ENCODE measurements at places on chromosomes 1 and 21.
A peak's percentile ranks its signal among the peaks of the same experiment; 100 is the strongest.

DNA sequence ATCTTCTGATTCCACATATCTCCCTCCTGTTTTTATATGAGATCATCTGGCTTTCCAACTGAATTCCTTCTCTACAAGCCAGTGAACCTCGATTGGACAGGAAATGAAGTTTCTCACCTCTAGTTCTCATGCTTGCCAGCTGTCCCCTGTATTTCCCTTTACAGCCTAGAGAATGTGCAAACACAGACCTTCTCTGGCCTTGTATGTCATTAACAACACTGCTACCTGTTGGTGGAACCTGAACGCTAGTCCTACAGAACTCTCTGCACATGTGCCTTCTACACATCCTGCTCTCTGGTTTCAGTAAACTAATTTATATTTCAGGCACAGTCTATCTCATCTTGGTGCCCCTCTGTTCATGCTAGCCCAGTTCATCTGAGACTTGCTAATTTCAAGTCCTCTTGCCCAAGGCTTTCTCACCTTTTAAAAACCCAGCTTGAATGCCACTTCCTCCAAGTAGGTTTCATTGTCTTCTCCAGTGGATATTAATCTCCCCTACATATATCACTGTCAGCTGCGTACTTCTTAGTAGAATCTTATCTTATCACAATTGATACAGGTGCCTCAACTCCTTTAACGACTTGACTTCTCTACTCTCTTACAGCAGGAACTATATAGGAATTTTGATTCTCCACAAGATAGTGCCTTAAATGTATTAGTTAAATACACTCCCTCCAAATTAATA, 549.9 kb downstream of the PLPP3 start:
- DNase-seq, result no peak

GRCh38 chr1:101147381-101147780, 89.4 kb upstream of the S1PR1 start:
- no peak for DNase-seq

DNA sequence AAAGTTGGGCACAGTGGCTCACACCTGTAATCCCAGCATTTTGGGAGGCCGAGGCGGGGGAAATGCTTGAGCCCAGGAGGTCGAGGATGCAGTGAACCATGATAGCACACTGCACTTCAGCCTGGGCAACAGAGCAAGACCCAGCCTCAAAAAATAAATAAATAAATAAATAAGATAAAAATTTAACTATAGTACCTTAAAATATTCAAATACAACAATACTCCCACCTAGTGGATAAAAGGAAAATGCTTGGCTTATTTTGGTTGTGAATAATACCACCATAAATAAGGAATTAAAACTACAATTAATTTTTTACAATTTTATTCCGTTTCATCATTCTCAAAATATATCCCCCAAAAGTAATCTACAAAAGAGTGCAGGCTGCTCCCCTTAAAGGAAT, 8.1 kb downstream of the PSMG1 start:
- no peak for DNase-seq

GRCh38 chr1:28845786-28846543, 34.0 kb downstream of the OPRD1 start:
- no peak for DNase-seq

DNA sequence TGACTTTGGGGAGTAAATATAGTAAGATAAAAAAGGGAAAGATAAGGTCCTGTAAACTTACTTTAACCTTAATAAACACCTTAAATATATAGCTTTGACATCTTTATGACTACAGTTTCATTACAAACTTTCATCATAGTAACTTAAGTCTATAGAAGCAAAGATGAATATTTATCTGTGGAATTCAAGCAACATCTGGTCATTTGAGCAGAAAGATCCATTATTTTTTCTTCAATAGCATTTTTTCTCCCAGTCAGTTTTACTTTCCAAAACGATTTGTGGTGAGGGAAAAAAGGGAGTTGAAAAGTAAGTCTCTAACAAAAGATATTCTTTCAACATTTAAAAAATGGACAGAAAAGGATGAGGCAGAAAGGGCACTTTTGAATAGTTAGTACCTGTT, 69.0 kb downstream of the HMCN1 start:
- DNase-seq, result no peak

GRCh38 chr1:160672789-160673695, 26.2 kb upstream of the SLAMF1 start:
- DNase-seq, result no peak

GRCh38 chr1:228150461-228151179, 890 bp downstream of the GJC2 start:
- DNase-seq, result no peak

DNA sequence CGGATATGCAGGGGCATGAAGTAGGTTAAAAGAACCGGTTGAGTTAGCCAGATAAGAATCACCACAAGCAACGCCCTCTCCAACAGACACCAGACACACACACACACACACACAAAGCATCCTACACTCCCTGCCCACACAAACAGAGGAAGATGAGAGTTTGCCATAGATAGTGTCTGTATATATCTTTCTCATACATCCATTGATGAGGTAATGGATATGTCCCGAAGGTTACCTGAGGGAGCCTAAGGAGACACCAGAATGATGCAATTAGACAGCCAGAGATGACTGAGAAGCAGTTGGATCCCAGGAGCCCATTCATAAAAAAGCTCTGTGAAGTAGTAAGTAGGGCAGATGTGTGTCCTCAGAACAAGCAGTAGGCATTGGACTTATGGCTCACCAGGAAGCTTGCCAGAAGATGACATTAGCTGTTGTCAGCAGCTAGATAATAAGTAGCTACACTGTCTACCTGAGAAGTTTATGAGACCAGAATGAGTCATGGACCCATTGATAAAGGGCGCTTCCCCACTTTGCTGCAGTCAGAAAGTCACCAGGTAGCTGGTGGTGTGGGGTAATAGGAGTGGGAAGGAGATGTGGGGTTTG, 247.0 kb downstream of the KCNT2 start:
- DNase-seq, result no peak

DNA sequence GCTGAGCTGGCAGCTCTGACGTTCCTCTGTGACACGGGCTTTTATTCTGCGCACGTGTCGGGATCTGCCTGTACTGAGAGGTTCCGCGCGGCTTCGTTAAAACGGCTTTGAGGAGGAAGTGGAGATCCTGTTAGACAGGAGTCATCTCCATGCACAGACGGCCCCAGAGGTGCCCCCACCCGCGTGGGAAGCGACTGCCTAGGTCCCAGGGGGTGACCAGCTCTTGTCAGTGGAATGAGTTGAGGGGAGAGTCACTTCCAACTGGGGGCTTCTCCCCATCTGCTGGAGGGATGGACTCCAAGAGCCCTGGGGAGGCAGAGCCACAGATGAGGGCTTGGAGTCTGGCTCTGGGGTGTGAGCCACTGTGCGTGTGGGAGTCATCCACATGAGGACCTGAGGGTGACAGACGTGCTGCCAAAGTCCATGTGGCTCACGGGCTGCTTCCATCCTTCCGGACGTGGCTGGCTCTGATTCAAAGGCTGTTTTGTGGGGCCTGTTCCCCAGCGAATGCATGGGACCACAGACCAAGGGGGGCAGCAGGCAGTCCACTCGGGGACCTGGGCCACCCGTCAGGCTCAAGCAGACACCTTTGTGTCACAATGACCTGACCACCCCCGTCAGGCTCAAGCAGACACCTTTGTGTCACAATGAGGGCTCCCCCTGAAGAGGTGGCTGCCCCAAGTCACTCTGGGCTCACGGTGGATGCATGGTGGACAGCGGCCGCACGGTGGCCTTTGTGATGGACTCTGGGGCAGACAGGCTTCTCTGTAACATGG, 26.8 kb downstream of the PTTG1IP start:
- no peak for DNase-seq

DNA sequence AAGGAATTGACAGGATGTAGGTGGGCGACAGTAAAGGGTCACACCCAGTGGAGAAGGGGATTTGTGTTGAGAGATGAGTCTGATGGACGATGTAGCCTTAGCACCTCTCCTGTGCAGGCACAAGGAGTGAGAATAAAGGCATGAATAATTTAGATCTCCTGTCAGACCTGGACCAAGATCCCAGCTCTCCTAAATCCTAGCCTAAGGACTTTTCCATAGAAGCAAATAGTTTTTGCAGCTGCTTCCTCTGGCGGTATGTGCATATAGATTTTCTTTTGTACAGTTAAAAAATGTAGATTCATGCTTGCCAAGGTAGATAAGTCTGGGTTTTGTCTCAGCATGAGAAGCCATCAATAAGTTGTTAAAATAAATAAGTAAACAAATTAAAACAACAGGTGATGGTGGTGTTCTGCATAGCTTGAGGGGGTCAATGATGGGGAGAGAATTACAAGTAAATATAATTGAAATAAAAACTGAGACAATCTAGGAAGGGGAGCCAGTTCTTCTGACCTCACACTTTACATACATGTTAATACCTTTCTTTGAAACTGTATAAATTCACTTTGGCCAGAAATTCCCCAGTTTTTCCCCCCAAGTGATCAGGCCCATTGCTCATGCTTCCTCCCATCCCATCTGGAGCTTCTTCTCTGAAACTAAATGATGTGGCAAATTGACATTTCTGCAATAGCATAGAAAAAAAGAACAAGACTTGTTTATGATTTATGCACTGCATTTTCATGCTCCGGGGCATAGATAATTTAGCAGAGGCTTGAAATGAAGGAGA, 12.4 kb upstream of the ZP4 start:
- DNase-seq, result no peak

GRCh38 chr1:175597205-175597604, 146.2 kb downstream of the TNR start:
- DNase-seq, result no peak

DNA sequence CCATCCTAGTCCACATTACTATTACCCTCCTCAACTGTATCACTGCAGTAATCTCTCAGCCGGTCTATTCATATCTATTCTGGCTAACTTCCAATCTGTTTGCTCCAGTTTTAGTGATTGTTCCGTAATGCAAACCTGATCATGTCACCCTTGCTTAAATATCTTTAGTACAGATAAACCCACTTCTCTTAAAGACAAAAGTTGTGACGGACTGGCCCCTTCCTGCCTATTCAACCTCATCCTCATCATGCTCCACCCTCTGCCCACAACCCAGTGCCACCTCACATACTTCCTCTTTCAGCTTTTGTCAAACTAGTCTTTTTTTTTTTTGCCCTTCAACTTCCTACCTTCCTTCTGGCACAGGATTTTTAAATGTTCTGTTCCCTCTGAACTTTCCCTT, 2.8 kb upstream of the C1orf162 start:
- peak; percentile 33 for DNase-seq

DNA sequence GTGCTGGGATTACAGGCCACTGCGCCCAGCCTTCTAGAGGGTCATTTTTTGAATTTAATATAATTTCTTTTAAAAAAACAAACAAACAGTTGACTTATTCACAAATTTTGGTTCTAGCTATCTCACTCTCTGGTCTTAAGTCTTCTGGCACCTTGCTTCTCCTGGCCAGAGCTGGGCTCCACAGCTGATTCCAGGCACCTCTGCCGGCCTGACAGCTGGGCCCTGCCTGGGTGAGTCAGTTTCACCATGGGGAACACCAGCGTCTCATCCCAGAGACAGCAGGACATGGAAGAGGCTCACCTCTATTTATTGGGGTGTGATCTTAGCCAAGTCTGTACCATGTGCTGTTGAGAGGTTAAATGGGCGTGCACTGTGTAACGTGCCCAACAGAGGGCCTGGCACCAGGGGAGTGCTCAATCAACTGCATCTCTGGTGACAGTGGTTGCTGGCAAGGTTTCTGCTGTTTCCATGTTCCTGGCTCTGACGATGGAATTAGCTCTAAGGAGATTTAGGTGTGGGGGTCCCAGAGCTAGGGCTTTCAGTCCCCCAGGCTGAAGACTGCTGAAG, 956 bp downstream of the CPLANE2 start:
- peak; percentile 32 for DNase-seq

- no peak for DNase-seq
Measured at GRCh38 chr1:91440847-91441246, 36.2 kb upstream of the HFM1 start.

GRCh38 chr1:91830242-91831131, 55.5 kb downstream of the TGFBR3 start:
- no peak for DNase-seq

GRCh38 chr1:167488786-167489185, 29.5 kb downstream of the CD247 start:
- DNase-seq, result no peak

DNA sequence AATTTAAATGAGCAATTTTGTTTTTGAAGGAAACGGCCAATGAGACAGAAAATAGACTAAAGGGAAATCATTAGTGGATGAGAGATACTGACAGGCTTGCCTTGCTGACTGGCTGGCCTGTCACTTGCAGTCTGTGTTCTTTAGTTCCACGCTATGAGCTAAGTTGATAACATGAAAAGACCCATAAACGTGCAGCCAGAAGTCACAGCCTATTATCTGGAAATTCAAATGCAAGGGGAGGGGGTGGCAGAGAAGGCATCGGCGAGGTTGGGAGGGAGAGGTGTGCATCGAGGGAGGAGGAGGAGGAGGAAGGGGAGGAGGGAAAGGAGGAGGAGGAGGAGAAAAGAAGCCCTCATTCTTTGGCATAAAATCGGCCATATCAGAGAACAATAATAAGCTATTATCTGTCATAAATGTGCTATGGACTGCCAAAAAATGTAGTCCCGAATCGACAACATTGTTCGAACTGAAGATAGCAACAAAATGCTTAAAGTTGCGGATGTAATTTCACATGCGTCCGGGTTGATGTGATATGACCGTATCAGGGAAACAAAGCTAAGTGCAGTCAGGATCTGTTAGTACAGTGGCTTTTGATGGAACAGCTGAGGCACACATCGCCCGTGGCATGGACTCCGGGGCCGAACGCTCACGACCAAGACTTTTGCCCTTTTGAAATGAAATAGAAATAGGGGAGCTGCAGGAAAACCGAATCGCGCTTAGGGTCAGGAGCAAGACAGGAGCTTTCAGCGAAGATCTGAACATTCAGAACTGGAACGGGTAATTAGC, 11.6 kb upstream of the BARHL2 start:
- DNase-seq, result no peak

GRCh38 chr1:9591669-9592509, 3.2 kb downstream of the TMEM201 start:
- DNase-seq, result no peak

- no peak for DNase-seq
Measured at GRCh38 chr1:17893891-17894631, 138.9 kb downstream of the ACTL8 start.

DNA sequence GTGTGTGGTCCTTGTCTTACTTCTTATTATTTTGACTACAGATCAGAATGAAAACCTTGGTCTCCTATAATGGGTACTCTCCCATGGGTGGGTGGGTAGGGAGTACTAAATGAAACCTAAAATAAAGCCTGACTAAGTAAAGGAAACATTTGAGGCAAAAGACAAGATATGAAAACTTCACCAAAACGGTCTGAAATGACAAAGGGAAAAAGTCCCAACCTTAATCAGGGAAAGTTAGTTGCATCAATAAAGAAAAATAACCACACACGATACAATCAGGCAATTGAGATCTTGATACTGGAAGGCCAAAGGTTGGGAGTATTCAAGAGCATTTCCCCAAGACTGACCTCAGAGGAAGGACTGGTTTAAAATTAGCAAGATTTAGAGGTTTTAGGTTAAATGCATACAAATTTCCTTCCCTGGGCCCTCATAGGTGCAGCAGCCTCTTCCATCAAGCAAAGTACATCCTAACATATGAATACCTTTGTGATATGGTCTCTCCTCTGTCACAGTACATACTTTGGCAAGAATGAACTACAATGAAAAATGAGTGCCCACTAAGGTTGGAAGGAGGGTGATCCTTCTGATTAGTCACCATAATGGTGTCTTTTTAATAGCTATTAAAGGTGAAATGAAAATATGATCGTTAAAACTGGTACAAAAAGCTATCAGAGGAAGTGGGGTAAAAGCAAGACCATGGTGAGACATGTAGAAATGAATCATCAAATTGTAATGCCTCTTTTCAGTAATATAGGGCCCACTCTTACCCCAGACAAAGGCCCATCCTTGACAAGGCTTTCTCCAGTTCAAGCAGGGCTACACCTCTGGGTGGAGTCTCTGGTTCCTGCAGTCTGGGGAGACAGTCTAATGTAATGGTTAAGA, 15.3 kb upstream of the TNFSF4 start:
- DNase-seq, result no peak
